ENCODE measurements at places on chromosomes 5 and 9. TPM values are rescaled to one million over a fixed set of nuclear protein-coding genes. Genes with fewer than 3 reads are reported as not detected.

Gene PLAC8L1
- total RNA-seq = 0.57 TPM

Gene CORO2A
- 0.92 TPM for total RNA-seq

Gene GTF2H2C
- total RNA-seq = 66.5 TPM

Gene CDH10
- not detected for total RNA-seq

Gene SLC6A7
- total RNA-seq = not detected
